ENCODE measurements at places on chromosomes 5 and 9.

- DNase-seq = no peak
Observed at GRCh38 chr9:126410229-126410628, 83.6 kb downstream of the MVB12B start.

DNA sequence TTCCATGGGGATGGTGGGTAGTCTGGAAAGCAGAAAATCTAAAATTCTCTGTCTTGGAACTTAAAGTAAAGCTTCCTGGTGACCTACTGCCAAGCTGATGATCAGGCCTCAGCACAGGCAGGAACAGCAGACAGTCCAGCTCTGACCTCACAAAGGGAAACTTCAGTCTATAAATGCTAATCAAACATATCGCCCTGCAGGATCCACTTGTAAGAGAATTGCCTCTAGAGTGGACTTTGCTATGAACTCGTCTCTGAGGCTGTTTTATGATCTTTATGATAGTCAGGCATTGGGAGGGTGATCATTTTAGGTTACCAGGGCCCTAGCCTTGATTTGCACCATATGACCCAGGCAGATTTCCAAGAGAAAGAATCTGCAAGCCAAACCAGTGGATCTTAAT is 67.6 kb upstream of the SELENOP start:
- no peak for DNase-seq

- DNase-seq = peak; percentile 96
Observed at GRCh38 chr9:123795336-123795735, 134.6 kb downstream of the DENND1A start.

- DNase-seq = no peak
Observed at GRCh38 chr9:34279411-34279810, 49.7 kb downstream of the KIF24 start.

DNA sequence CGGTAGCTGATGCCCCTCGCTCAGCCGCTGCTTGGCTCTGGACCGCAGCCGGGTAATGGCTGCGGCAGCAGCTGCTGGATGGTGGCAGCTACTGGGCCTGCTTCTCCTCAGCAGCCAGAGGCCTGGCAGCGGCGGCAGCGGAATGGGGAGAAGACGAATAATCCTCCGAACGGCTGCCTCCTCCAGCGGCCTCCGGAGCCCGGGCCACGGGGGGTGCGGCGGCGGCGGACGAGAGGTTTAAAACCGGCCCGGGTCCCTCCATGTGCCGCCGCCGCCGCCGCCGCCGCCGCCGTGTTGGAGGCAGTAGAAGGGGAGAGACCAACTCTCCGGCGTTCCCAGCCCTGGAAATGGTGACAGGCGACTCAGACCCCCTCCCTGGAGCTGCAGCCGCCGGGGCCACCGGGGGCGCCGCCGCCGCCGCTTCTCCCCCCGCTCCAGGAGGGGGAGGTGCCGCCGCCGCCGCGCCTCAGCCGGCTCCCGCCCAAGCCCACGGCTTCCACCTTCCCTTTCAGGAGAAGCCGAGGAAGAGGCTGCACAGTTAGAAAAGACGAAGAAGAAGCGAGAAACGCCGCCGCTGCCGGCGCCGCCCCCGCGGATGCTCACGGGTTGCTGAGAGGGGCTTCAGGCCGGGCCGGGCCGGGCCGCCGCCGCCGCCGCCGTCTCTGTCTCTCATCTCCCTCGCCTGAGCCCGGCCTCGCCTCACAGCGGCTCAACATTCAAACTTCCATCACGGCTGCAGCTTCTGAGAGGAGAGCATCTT is 118.4 kb upstream of the PRSS3 start:
- peak; percentile 40 for DNase-seq

- DNase-seq = peak; percentile 84
Observed at GRCh38 chr5:131671994-131672655, 37.1 kb upstream of the RAPGEF6 start.
